ENCODE measurements at places on chromosomes 2 and 18.

- DNase-seq: no peak
Observed at GRCh38 chr2:75326645-75327044, 127.3 kb upstream of the TACR1 start.

- DNase-seq: peak; percentile 21
Observed at GRCh38 chr2:150548527-150548926, 61.1 kb upstream of the RND3 start.

- no peak for DNase-seq
Observed at GRCh38 chr2:160581035-160581434, 87.4 kb upstream of the RBMS1 start.

GRCh38 chr2:158735822-158736580 is 59.1 kb upstream of the DAPL1 start:
- no peak for DNase-seq

DNA sequence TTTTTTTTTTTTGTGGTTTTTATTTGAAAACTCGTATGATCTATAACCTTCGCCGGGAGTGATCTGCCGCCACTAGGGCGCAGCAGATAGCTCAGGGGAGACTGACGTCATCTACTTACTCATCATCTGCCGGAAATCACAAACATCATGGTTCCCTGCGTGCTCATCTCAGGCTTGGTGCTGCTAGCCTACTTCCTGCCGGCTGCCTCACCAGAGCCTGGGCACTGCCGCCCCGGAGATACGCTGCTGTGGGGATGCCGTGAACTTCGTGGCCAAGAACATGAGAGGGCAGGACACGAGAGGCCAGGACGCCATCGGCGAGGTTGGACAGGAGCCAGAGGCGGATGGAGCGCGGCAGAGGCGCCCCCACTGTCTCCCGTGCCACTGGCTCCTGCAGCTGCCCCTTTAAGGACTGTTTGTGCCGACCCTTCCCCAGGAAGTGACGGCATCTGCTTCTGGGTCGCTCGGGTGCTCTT is 68.8 kb downstream of the DOK6 start:
- peak; percentile 43 for DNase-seq

GRCh38 chr18:31658670-31659575 is 25.5 kb downstream of the B4GALT6 start:
- DNase-seq: no peak

GRCh38 chr2:3387011-3387410 is 7.5 kb downstream of the TRAPPC12 start:
- DNase-seq: no peak

DNA sequence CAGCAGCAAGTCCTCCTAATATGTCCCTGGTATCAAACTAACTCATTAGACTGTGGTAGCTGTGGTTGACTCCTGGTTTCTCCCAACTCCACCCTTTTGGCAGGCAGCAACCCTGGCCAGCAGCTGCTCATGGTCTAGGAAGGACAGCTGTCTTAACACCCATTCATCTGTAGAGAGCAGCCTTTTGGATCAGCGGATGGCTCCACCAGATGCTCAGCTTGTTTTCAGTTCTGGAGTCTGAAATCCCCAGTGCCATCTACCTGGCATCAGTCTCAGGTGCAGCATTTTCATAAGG is 100.5 kb downstream of the SPOPL start:
- no peak for DNase-seq

GRCh38 chr2:38480617-38481016 is 103.5 kb upstream of the ATL2 start:
- DNase-seq: no peak

- DNase-seq: no peak
Observed at GRCh38 chr2:143875295-143876233, 644.4 kb downstream of the ZEB2 start.

DNA sequence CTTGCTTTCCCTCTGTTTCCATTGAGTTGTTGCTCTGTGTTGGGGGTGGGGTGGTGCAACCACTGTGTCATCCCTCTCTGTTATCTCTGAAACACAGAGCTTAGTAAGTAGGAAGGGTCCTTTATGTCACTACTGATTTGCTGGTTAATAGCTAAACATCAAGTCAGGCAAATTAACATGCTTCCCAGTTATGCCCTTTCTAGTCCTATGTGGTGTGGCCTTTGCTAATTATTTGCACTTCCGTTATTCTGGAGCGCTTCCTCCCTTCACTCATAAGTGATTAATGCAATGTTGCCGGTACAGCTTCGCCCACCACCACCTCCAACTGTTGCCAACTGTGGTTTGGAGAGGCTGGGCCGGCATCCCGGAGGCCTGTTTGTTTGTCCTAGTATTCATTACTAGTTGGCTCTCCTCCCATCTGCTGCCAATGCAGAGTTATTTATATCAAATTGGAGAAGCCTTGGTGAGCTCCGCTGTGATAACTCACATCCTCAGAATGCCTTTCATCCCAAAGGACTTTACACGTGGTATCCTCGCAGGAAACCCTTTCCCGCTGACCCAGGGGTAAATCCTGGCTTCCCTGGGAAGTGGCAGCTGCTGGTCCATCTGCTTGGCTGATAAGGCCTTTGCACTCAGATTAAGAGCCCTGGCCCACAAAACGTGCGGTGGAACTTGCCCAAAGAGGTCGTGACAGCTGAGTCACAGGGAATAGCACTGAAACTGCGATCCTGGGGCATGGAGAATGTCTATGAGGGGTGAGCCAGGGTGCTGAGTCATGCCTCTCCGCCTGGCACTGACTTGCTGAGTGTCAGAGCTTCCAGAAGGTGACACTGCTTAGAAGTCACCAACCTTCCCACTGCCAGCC is 72.0 kb upstream of the ZCCHC2 start:
- peak; percentile 72 for DNase-seq

GRCh38 chr18:9322744-9323143 is 11.8 kb upstream of the TWSG1 start:
- no peak for DNase-seq

GRCh38 chr2:209556354-209556961 is 132.6 kb downstream of the MAP2 start:
- DNase-seq: no peak

DNA sequence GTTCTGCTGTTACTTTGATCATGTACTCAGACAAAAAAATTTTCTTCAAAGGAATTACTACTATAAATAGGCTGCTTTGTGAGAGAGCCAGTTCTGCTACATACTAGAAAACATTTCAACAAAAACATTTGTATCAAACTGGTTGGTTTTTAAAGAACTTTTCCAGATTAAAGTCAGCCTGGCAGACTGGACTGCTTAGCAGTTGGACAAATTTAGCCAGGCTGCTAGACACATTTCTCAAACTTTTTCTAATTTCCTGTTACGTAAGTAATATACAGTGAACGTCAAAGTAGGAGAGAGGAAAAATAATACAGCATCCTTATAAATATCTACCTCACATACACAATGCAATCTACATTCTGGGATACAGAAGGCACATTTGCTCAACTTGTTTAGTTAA is 109.5 kb downstream of the SP3 start:
- DNase-seq: no peak

DNA sequence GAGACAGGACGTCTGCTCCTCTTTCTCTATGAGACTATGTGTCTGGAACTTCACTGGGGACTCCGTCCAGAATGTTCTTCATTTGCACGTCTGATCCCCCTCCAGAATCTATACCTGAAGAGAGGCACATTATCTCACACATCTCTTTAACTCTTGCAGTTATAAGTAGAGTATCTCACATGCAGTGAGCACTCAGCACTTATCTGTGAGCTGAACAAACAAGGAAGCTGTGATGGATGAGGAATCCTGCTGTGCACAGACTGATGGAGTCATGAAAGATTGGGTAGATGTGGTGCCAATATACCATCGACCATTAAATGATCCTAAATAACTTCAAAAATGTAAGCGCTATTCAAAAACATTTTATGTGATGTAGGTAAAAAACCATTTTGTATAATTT is 888.3 kb upstream of the CELF4 start:
- no peak for DNase-seq

DNA sequence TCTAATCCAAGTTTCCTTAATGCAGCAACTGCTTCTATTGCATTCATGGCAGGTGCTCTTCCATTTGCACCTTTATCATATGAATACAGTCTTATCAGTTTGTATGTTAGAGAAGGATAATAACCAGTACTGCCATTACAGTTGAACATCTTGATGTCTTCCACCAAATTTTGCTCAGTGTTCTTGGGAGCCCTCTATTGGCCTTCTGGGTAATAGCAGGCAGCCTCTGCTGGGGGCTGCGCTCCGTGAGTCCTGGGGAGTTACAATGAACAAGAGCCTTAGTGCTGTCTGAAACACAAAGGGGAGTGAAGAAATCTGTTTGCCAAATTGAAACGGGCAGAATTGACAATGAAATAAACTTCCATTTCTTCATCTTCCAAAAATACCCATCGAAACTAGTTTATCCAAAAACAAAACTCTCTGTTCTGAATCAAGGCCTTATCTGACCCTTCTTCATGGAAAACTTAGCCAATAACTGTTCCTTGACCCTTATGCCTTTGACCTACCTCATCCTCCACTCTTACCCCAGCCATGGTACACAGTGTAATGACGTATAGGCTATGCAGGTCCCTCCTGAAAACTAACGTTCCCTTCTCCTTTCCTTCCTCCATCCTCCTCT is 79.9 kb downstream of the ALK start:
- peak; percentile 42 for DNase-seq

DNA sequence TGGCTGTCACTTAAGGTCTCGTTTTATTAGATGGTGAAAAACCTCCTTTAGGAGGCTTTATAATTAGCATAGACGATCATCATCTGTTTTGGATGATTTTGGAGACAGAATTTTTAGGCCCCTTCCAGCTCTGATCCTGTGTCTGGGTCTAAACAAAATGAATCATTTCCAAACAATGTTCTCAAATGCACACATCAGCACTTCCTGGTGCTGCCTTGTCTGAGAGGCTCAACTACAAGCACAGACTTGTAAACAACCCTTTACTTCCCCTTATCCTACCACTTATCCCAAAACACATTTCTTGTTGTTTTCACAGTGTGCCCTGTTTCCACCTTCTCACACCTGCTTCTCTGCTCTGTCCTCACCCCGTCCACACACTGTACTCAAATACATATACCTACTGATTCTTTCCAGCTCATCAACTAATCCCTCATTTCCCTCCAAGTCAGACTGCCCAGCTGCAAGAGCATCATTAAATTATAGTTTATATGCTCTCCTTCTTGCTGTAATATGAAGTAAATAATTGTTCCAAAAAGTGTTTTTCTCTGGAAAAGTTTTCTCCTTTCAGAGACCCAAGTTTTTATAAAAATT is 71.2 kb upstream of the COL3A1 start:
- no peak for DNase-seq

GRCh38 chr2:100046961-100047947 is 95.1 kb downstream of the AFF3 start:
- DNase-seq: peak; percentile 42

DNA sequence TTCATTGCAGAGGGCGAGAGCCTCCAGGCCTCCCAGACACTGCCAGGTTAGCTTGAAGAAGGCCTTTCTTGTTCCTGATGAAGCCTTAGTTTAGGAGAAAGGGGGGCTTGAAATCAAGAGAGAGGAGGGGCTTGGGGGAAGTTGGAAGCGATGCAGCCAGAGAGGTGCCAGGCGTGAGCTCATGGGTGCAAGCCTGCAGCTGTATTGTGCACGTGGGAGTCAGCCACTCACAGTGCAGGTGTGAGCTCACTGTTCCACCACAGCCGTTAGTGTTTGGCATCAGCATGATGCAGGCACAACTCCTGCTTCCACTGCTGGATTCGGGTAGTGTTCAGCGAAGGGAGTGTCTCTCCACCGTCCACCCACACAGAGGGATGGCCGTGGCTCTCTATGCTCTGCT is 68.4 kb upstream of the ALPP start:
- no peak for DNase-seq

GRCh38 chr2:39120771-39121522 is at the start of gene SOS1:
SOS1 (minus strand) TSS chr2:39121051; CDS start chr2:39120422, 629 bp downstream.
- DNase-seq: peak; percentile 99

DNA sequence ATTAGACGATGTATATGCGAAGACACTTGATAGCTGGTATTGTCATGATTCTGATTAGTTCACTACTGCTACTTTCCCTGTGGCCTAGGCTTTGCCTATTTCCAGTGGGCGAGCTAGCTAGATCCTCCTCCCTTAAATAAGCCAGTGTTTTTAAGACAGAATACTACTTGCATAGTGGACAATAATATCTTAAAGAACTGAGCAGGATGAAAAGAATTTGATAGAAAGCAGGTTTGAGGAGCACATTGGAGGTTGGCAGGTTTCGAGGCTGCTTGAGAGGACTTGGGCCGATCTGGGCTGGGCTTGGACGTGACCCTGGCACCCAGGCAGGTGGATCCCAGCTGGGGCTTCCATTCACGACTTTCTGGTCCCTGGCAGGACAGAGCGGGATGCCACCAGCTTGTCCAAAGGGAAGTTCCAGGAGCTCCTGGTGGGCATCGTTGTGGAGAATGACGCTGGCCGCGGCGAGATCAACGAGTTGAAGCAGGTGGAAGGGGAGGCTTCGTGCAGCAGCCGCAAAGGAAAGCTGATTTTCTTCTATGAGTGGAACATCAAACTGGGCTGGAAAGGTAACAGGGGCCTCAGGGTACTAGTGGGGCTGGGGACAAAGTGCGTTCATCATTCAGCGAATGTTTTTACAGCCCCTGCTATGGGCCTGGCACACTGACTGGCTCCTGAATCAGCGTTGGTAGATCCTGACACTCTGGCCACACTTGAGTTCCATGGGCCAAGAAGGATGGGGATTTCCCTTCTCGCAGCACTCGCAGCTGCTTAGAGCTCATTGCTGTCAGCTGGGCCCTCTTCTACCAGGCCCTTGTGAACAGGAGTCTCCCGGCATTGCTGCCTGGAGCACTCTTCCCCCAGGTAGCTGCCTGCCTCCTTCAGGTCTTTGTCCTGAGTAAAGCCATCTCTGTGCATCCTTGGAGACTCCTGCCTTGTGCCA is 16.9 kb downstream of the C2orf74 start:
- DNase-seq: no peak

DNA sequence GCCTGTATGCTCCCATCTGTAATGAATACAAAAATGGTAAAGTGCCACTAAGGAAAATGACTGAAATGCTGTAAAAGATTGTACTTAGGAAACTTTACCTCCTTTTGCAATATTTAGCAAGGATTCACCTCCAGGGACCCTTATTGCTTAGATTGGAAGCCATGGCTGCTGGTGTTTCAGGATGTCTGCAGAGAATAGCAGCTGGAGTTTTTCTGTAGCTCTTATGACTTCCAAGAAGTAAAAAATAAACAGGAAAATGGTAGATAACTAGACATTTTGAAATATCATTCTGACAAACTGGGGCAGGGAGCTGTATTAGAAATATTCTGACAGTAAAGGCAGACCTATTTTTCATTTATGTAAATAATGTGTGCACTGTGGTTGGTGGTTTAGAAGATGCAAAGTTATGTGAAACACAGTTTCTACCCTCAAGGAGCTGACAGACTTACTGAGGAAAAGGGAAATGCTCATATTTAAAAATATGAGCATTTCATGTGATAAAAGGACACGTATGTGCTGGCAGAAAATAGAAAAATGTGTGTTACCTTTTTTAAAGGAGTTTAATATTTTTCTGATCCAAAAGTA is 224.9 kb upstream of the BOD1L2 start:
- no peak for DNase-seq
